ENCODE measurements at places on chromosomes 6 and 20.
A peak's percentile ranks its signal among the peaks of the same experiment; 100 is the strongest.

GRCh38 chr6:65900928-65901327, 193.9 kb upstream of the EYS start:
- DNase-seq = no peak
- no peaks in the 10 kb centered on the region for H3K27me3 ChIP-seq
- no peak overlapping the region for H3K4me3 ChIP-seq

DNA sequence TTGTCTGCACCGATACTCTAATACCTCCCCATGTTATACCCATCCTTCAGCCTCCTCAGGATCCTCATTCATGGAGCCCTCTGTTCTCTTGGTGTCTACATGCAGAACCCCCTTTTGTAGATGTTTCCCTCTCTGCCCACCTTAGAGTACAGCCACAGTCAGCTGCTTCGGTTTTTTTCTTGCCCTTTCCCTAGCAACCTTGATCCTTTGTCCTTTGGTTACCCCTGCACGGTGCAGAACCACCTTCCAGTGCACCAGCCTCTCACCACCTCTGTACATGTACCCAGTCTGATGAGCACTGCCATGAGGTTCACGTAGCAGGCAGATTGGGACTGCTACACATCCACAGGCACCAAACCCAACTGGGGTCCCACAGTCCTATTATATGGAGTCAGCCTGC, 7.3 kb downstream of the VPS16 start:
- no peak overlapping the region for H3K27ac ChIP-seq
- H3K27me3 ChIP-seq = no peaks in the 10 kb centered on the region
- no peak for DNase-seq
- peaks cover 27% of the 10 kb centered on the region for H3K4me1 ChIP-seq
- H3K36me3 ChIP-seq = peaks cover 7% of the 10 kb centered on the region

DNA sequence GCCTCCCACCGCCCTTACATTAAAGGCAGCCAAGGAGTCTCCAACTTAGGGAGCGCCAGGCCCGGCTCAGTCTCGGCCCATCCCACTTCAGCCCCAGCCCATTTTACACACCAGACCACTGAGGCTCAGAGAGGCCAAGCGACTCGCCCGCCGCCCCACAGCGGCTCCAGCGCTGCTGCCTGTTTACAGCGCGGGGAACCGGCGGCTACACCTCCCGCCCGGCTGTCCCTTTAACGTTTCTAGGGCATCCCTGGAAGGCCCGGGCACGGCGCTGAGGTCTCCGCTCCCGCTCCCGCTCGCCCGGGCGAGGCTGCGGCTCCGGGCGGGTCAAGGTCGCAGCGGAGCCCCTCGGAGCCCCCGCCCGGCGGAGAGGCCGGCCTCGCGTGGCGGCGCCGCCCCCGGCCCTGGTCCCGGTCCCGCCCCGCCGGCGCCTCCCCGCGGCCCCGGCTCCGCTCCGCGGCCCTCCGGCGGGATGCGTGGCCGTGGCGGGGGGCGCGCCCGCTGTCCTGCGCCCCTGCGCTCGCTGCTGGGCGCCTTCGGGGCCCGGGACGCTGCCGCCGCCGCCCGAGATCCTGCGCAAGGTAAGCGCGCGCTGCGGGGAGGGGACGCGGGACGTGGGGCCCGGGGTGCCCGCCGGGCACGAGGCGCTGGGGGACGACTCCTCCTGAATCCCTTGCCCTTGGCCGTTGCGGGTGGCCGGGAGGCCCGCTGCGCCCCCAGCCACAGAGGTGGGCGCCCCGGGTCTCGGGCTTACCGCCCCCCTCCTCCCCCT, 27.1 kb upstream of the PHACTR3 start:
- no peaks in the 10 kb centered on the region for H3K4me1 ChIP-seq
- no peak overlapping the region for H3K27ac ChIP-seq
- H3K27me3 ChIP-seq = peaks cover 28% of the 10 kb centered on the region
- DNase-seq = no peak
- H3K36me3 ChIP-seq = no peaks in the 10 kb centered on the region

GRCh38 chr6:4612636-4613171, 163.5 kb upstream of the CDYL start:
- no peak for DNase-seq
- H3K27ac ChIP-seq = no peak overlapping the region
- H3K27me3 ChIP-seq = peaks cover 2% of the 10 kb centered on the region

- DNase-seq = no peak
- H3K27me3 ChIP-seq = peaks cover 4% of the 10 kb centered on the region
- no peak overlapping the region for H3K27ac ChIP-seq
- no peaks in the 10 kb centered on the region for H3K36me3 ChIP-seq
- H3K4me1 ChIP-seq = no peaks in the 10 kb centered on the region
- H3K4me3 ChIP-seq = no peak overlapping the region
These were observed 102.0 kb upstream of the HEY2 start for GRCh38 chr6:125647391-125647790.

DNA sequence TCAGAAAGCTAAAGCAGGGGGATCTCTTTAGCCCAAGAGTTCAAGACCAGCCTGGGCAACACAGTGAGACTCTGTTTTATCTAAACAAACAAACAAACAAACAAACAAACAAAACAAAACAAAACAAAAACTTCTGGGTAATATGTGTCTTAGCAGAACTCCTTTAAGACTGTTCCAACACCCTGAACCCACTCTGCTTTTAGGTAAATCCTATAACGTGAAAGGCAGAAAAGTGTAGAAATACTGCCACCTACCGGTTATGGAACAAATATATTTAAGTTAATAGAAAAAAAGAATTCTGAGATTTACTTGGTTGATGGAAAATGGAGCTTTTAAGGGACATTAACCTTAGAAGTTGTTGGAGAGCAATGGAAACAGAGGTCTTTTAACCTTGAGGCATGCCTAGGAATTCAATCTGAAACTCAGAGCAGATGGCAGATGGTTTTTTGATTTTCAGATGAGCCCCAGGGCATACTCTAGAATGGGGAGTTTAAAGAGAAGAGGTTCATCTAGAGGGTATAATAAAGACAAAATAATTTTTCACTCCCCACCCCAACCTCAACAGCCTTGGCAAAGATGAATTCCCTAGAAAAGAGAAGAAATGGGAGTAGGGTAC, 38.5 kb downstream of the SOD2 start:
- no peak for DNase-seq
- H3K27me3 ChIP-seq = peaks cover 3% of the 10 kb centered on the region
- no peaks in the 10 kb centered on the region for H3K4me1 ChIP-seq
- no peaks in the 10 kb centered on the region for H3K36me3 ChIP-seq
- H3K4me3 ChIP-seq = no peak overlapping the region
- no peak overlapping the region for H3K27ac ChIP-seq

GRCh38 chr6:137787016-137787415, 80.0 kb upstream of the TNFAIP3 start:
- H3K27ac ChIP-seq = no peak overlapping the region
- no peak for DNase-seq
- no peak overlapping the region for H3K4me3 ChIP-seq
- peaks cover 3% of the 10 kb centered on the region for H3K36me3 ChIP-seq

GRCh38 chr20:25233016-25233772, 14.7 kb upstream of the PYGB start:
- no peak overlapping the region for H3K27ac ChIP-seq
- H3K4me3 ChIP-seq = no peak overlapping the region
- peaks cover 3% of the 10 kb centered on the region for H3K27me3 ChIP-seq
- no peaks in the 10 kb centered on the region for H3K36me3 ChIP-seq
- H3K4me1 ChIP-seq = peaks cover 12% of the 10 kb centered on the region

DNA sequence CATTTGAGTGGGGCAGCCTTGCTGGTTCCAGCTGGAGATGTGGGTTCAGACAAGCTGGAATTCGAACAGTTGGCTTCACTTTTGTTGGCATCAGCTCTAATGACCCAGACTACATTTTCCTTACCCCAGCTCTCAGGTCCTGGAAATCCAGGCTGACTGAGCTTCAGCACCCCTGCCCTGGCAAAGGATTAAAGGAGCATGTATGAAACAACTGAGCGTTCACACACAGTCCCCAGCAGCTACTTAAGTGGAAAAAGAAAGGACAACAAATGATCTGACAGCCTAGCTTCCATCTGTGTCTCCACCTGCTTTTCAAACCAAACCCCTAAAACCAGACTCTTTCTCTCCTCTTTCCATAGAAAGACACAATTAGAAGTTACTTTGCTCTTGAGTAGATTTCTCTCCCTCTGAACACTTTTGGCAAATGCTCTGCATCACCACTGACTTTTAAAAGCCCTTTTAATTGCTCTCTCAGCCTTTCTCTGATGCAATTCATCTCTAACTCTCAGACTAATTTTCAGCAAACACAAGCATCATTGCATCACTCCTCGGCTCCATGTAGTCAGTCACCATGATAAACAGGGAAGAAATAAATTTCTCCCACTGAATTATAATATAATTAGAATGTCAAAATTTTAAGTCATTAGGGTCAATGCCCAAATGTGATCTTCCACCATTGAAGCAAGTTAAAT, 28.1 kb downstream of the ROS1 start:
- H3K4me3 ChIP-seq = no peak overlapping the region
- DNase-seq = no peak
- no peaks in the 10 kb centered on the region for H3K36me3 ChIP-seq
- H3K27me3 ChIP-seq = no peaks in the 10 kb centered on the region
- no peaks in the 10 kb centered on the region for H3K4me1 ChIP-seq

GRCh38 chr20:51500311-51500710, 42.2 kb downstream of the NFATC2 start:
- no peak overlapping the region for H3K4me3 ChIP-seq
- no peaks in the 10 kb centered on the region for H3K27me3 ChIP-seq
- DNase-seq = peak; percentile 46
- peaks cover 74% of the 10 kb centered on the region for H3K4me1 ChIP-seq

DNA sequence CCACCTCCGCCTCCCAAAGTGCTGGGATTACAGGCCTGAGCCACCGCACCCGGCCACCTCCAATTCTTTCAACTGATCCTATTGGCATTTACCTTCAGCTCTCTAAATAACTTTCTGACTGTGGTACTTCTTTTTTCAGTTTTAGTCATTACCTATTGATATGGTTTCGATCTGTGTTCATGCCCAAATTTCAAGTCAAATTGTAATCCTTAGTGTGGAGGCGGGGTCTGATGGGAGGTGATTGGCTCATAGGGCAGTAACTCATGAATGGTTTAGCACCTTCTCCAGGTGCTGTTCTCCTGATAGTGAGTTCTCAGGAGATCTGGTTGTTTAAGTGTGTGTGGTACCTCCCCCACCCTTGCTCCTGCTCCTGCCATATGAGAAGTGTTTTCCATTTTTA, 140.9 kb downstream of the LPA start:
- no peak overlapping the region for H3K27ac ChIP-seq
- peaks cover 18% of the 10 kb centered on the region for H3K4me1 ChIP-seq
- H3K27me3 ChIP-seq = peaks cover 48% of the 10 kb centered on the region
- no peak overlapping the region for H3K4me3 ChIP-seq

DNA sequence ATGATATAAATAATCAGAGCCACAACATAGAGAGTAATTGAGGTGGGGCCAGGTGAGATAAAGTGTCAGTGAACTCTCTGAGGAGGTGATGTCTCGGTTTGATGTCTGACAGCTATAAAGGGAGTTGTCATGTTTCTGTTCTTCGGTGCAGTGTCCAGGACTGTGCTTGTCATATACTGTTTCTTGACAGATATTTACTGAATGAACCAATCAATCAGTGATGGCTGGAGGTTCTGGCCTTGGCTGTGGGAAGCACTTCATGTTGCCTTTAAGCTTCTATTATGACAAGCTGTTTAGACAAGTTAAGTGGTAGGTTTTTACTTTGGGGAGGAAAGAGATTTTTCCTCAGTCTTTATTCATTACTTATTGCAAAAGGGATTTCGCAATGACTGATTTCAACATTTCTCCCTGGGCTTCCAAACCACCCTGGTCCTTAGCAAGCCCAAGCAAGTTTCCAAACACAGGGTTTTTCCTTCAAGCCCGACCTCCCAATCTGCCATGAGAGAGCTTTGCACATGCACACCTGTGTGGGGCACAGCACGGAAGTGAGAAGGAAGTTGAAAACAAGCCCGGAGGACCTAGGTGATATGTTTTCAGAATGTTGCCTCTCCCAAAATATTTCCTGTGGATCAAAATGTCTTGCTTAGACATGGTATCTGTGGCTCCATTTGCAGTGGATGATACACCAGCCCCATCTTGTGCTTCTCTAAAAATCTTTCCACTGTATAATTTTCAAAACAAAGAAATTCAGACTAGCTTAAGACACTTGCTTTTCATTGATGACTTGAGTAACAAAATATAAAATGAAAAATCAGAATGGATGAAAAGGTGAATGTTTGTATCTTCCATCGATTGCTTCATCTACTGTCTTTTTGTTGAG, 567.3 kb upstream of the BTBD3 start:
- no peaks in the 10 kb centered on the region for H3K4me1 ChIP-seq
- no peaks in the 10 kb centered on the region for H3K36me3 ChIP-seq
- no peak overlapping the region for H3K4me3 ChIP-seq
- H3K27me3 ChIP-seq = no peaks in the 10 kb centered on the region
- DNase-seq = no peak
- H3K27ac ChIP-seq = no peak overlapping the region

- H3K27me3 ChIP-seq = peaks cover 18% of the 10 kb centered on the region
- no peaks in the 10 kb centered on the region for H3K36me3 ChIP-seq
- DNase-seq = no peak
- no peak overlapping the region for H3K27ac ChIP-seq
These were observed 18.8 kb downstream of the TDRD6 start for GRCh38 chr6:46706464-46706863.

GRCh38 chr6:156869980-156870398, 92.8 kb downstream of the ARID1B start:
- no peak overlapping the region for H3K27ac ChIP-seq
- no peaks in the 10 kb centered on the region for H3K27me3 ChIP-seq
- peaks cover 33% of the 10 kb centered on the region for H3K4me1 ChIP-seq

GRCh38 chr6:125867483-125867942, 76.8 kb downstream of the NCOA7 start:
- DNase-seq = no peak
- no peak overlapping the region for H3K4me3 ChIP-seq
- no peaks in the 10 kb centered on the region for H3K36me3 ChIP-seq
- no peak overlapping the region for H3K27ac ChIP-seq
- peaks cover 3% of the 10 kb centered on the region for H3K4me1 ChIP-seq

DNA sequence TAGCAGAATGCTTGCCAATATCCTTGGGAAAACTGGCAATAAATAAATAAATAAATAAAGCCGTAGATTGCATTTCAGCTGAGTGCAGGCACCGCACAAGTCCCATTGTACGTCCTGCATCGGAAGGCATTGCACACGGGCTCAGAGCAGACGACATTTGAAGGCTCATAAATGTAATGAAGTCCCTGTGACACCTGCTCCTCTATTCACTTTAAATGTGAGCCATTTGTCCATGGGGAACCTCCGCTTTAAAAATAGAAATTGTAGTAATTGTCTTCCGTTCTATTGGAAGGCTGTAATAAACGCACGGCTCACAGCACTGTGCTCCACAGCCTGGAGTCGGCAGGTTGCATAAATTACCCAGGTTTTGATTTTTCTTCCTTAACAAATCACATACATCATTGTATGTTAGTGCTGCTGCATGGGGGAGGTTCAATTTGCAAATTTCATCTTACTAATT, 32.6 kb downstream of the MYT1 start:
- no peaks in the 10 kb centered on the region for H3K27me3 ChIP-seq
- no peak overlapping the region for H3K4me3 ChIP-seq
- no peaks in the 10 kb centered on the region for H3K4me1 ChIP-seq
- no peak for DNase-seq
- H3K36me3 ChIP-seq = no peaks in the 10 kb centered on the region

Data from activated T-helper 2 cell treated with anti-CD3 and anti-CD28 coated beads, Interferon-gamma antibody, Interleukin-2, Interleukin-4, amounts not matched to agents 10 μg/mL and 5 μg/mL and 100 μg/mL, durations not matched to agents 14 hours and 24 hours and 36 hours (primary cell).